Chondrocyte (in vitro differentiated cells): ENCODE measurements at places on chromosomes 16 and 17. TPM values are rescaled to one million over a fixed set of nuclear protein-coding genes. Genes with fewer than 3 reads are reported as not detected.

PRDM7 gene
- total RNA-seq, result not detected in 3 replicates

PRR29 gene
- total RNA-seq, result 0.28 to 0.35 TPM in 2 of 3 replicates, not detected in the other

MATCAP1 gene
- 28.0 to 45.0 TPM (median 29.9 TPM) in 3 replicates for total RNA-seq

KRTAP3-1 gene
- total RNA-seq, result not detected in 3 replicates

OTOP2 gene
- not detected in 3 replicates for total RNA-seq

CSNK2A2 gene
- 55.2 to 70.8 TPM (median 69.6 TPM) in 3 replicates for total RNA-seq

HS3ST3A1 gene
- 8.8 to 11.5 TPM (median 10.6 TPM) in 3 replicates for total RNA-seq

TCAP gene
- 0.64 to 1.3 TPM (median 0.77 TPM) in 3 replicates for total RNA-seq
